ENCODE measurements at places on chromosomes 1 and 21. TPM values are rescaled to one million over a fixed set of nuclear protein-coding genes. Genes with fewer than 3 reads are reported as not detected.
A peak's percentile ranks its signal among the peaks of the same experiment; 100 is the strongest.

The RRAGC gene
- total RNA-seq, result 32.7 TPM

The HES3 gene
- total RNA-seq, result not detected

The IFI44 gene
- total RNA-seq, result 63.2 TPM

The CTPS1 gene
- total RNA-seq, result 21.7 TPM

The CD5L gene
- 0.93 TPM for total RNA-seq

The RAP1GAP gene
- total RNA-seq, result 62.4 TPM

The LPGAT1 gene
- 34.5 TPM for total RNA-seq

- H3K27ac ChIP-seq, result peak overlapping the region; percentile 96
- no peaks in the 10 kb centered on the region for H3K27me3 ChIP-seq
Measured at GRCh38 chr1:235503403-235504121, 690 bp downstream of the B3GALNT2 start.

GRCh38 chr1:15702722-15703550 is 18.8 kb downstream of the PLEKHM2 start:
- peak overlapping the region; percentile 87 for H3K27ac ChIP-seq
- peaks cover 69% of the 10 kb centered on the region for H3K4me1 ChIP-seq
- H3K4me3 ChIP-seq, result no peak overlapping the region
- H3K27me3 ChIP-seq, result no peaks in the 10 kb centered on the region
- DNase-seq, result no peak

DNA sequence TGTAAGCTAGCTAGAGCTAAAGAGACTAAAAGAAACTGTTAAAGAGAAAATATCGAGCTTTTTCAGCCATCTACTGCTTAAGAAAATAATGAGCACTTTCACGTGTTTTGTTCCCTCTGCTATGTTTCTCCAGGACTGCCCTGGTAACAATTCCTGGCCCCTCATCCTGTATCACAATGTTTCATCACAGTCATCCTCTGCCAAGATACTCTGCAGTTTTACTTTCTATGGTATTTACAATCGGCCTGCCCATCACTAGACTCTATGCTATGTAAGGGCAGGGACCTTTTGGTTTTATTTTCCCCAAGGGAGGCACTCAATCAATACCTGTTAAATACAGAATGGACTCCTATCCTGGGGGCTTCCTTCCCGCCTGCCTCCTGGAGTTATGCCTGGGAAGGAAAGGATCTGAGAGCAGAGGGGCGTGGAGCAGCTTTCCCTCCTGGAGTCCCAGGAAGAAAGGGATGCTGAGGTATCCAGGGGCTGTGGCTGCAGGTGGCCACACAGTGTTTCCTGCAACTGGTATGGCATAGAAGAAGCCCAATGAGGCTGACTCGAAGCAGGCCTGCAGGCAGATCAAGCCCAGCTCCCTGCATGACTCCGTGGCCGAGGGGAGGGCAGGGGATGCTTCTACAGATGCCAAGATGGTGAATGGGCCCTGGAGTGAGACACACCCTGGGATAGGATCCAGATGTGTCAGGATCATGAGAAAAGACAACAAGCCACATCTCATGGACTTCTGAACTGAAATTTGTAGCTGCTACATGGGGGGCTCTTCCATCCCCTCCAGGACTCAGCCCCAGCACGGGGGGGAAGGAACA is 52.9 kb downstream of the MATN1 start:
- peak; percentile 29 for DNase-seq
- H3K4me1 ChIP-seq, result no peaks in the 10 kb centered on the region
- H3K27ac ChIP-seq, result no peak overlapping the region

DNA sequence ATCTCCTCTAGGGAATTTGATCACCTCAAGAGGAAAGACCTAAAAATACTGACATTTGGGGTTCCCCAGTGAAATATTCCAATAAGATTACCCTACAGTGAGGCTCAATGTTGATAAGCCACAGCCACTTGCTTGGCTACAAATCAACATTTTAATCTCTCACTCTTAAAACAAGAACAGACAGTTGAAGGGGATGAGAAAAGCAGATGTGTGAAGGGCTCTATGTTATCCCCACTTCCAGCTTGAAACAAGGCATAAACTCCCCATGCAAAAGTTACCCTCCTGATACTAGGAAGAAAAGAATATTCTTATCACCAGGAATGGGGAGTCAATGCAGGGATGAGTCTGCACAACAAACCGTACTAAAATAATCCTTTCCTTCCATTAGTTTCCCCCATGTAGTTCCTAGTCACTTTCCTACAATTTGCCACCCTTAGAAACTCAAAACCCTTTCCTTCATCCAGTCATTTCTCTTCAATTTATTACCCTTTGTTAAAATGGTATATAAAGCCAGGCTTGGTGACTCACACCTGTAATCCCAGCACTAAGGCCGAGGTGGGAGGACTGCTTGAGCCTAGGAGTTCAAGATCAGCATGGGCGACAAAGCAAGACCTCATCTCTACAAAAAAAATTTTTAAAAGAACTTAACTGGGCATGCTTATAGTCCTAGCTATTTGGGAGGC is 29.5 kb downstream of the LPGAT1 start:
- H3K27me3 ChIP-seq, result no peaks in the 10 kb centered on the region
- H3K36me3 ChIP-seq, result no peaks in the 10 kb centered on the region
- H3K27ac ChIP-seq, result no peak overlapping the region
- DNase-seq, result no peak

DNA sequence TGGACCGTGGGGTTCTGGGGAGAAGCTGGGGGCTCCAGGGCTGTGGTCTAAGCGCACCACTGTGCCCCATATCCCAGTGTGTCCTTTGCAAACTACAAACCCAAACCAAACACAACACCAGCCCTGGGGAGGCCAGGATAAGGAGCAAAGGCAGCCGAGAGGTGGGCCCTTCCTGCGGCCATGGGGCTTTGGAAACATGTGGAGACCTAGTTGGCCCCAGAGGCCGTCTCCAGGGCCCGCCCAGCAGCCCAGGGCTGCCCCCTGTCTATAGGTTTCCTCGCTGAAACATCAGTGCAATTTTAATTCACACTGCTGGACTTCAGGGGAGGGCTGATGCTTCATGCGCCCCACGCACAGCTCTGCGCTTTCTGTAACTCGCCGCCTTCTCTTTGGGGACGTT is 61.3 kb downstream of the PRDM16 start:
- H3K27me3 ChIP-seq, result no peaks in the 10 kb centered on the region
- H3K4me1 ChIP-seq, result peaks cover 21% of the 10 kb centered on the region
- H3K36me3 ChIP-seq, result no peaks in the 10 kb centered on the region
- no peak for DNase-seq
- H3K4me3 ChIP-seq, result no peak overlapping the region
- H3K27ac ChIP-seq, result no peak overlapping the region

DNA sequence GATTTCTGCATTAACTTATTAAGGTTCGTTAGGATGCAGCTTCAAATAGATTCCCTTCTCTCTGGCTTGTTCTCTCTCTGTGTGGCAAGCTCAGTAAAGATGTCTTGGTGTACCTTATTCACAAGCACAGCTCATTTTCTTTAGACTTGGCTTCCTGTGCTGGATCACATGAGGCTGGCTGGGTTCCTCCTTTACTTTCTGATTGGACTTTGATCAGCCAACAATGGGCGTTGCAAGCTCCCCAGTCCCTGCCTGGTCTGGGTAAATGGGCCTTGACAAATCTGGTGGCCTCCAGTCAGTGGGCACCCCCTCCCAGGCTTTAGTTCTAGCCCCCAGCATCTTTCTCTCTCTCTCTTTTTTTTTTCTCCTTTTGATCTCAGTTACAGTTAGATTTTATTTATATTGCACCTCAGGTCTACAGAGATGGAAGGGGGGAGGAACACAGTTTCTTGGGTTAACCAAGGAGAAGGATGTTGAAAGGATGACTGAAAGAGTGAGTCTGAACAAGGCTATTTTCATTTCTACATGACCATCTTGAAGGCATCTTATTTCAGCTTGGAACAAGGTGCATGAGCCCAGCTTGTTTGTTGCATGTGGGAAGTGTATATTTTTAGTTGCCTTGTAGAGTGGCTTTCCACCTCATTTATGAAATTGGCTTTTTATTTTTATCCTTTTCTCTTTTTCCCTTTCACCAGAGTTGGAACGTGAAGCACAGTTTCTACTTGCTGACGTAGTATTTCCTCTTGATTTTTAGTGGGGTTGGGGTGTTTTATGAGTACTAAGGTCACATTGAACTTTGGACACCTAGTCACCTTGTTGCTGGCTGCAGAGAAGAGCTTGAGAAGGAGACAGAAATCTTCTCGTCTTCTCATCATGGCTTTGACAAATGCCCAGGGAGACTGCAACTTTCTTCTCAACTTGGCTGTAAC is 77.1 kb downstream of the PBX1 start:
- no peaks in the 10 kb centered on the region for H3K27me3 ChIP-seq
- H3K4me3 ChIP-seq, result no peak overlapping the region
- peaks cover 11% of the 10 kb centered on the region for H3K4me1 ChIP-seq

DNA sequence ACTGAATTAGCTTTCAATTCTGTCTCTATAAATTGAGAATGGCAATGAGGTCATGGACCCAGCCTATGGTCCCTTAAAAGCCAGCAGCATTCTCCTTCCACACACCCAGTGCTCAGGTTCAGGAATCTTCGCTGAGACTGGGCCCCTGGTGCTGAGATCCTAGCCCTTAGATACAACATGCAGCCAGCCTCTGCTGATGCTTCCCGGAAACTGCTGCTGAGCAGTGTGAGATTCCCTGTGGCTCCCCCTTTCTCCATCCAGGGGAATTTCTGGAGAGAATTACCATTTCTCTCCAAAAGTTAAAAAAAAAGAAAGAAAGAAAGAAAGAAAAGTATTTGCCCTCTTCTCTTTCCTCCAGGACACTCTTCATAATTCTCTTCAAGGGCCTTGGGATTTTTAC is 31.7 kb upstream of the RALGPS2 start:
- H3K4me3 ChIP-seq, result no peak overlapping the region
- no peaks in the 10 kb centered on the region for H3K4me1 ChIP-seq
- H3K27ac ChIP-seq, result no peak overlapping the region
- H3K27me3 ChIP-seq, result no peaks in the 10 kb centered on the region
- H3K36me3 ChIP-seq, result no peaks in the 10 kb centered on the region

DNA sequence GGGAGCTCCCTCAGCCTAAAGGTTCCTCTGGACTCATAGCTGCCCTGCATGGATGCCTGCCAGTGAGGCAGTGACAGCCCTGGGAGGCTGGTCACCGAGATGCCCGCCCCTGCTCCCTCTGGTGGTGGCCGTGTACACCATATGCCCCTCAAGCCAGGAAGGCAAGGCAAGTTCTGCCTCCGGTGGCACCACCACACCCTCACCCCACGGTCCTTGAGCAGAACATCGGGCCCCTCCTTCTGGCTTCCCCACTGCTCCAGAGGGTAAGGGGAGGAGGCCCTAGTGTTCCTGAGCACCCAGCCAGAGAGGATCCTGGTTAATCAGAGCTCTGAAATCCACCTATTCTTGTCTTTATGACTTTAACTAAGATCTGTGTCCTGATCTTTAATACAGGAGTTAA is 1.5 kb upstream of the S100A14 start:
- no peak for DNase-seq
- no peaks in the 10 kb centered on the region for H3K36me3 ChIP-seq
- H3K4me1 ChIP-seq, result peaks cover 12% of the 10 kb centered on the region
- H3K27ac ChIP-seq, result no peak overlapping the region

DNA sequence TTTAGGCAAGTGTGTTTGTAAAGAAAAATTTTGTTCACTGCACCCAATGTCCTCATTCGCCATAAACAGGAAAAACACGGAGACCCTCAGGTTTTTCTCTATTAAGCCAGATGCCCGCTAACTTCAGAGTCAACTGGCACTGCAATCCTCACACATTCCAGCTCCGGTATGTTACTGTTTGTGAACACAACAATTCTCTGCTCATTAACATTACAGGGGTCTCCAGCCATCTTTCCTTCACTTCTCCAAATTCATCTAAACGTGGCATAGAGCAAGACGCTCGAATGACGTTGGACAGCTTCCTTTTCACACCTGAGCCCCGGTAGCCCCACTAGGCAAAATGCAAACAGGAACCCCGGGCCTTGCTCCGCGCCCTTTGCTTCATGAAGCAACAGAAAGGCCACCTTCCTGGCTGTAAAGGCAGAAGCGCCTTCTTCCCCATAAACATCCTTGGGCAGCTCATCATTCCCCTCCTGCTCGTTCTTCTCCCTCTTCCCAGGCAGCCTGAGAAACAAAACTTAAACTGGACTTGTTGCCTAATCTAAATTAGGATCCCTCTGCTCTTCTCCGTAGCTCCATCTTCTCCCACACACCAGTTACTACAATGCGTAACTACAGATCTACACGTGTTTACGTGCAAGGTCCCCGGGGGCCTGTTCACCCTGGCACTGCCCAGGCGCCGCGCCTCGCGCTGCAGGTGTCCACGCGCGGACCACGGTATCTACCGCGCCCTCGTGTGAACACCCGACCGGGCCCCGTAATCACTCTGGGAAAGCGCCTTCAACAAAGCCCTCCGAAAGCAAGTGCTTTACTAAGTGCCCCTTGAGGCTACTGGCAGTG is 1.2 kb downstream of the LBR start:
- peaks cover 6% of the 10 kb centered on the region for H3K36me3 ChIP-seq
- peak overlapping the region; percentile 84 for H3K4me3 ChIP-seq
- DNase-seq, result peak; percentile 74
- no peaks in the 10 kb centered on the region for H3K27me3 ChIP-seq
- peak overlapping the region; percentile 88 for H3K27ac ChIP-seq

- H3K4me3 ChIP-seq, result no peak overlapping the region
- no peak for DNase-seq
- peaks cover 20% of the 10 kb centered on the region for H3K36me3 ChIP-seq
- H3K4me1 ChIP-seq, result no peaks in the 10 kb centered on the region
Measured at GRCh38 chr1:54245501-54245900, 45.5 kb downstream of the MRPL37 start.

DNA sequence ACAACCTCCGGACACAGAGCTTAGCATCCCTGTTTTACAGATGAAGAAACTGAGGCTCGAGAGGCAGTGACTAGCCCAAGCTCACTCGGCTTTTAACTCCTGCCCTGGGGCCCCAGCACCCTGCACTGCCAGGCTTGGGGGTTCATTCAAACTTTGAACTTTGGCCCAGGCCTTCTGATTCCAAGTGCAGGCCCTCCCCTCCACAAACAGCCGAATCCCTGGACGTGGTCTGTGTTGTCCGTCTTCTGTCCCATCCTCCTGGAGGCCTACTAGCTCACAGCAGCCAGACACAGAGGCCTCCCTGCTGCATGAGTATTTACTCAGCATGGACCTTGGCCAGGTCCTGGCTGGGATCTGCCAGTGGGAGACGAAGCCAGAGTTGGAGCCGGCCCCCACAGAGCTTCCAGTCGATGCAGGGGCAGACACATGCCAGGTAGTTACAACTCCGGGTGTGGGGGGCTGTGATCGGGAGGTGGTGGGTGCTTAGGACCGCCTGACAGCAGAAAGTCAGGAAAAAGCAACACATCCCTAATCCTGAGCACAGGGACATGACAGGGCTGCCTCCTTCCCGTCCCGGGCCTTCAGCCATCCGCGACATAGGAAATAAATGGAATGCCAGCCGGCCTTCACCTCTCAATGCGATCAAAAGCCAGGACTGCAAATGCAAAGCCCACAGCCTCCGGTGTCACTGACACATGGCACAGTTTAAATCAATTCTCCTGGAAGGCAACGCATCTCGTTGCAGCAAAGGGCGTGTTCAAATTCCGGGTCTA is 7.4 kb downstream of the IFFO2 start:
- no peaks in the 10 kb centered on the region for H3K27me3 ChIP-seq
- no peak for DNase-seq
- H3K36me3 ChIP-seq, result no peaks in the 10 kb centered on the region
- peaks cover 91% of the 10 kb centered on the region for H3K4me1 ChIP-seq
- H3K4me3 ChIP-seq, result peak overlapping the region; percentile 53

- no peaks in the 10 kb centered on the region for H3K36me3 ChIP-seq
- H3K4me3 ChIP-seq, result no peak overlapping the region
- peak; percentile 69 for DNase-seq
- no peaks in the 10 kb centered on the region for H3K4me1 ChIP-seq
- no peak overlapping the region for H3K27ac ChIP-seq
- no peaks in the 10 kb centered on the region for H3K27me3 ChIP-seq
Measured at GRCh38 chr1:14778898-14779865, 180.7 kb downstream of the KAZN start.

- H3K4me1 ChIP-seq, result peaks cover 18% of the 10 kb centered on the region
- H3K36me3 ChIP-seq, result peaks cover 51% of the 10 kb centered on the region
- H3K27me3 ChIP-seq, result no peaks in the 10 kb centered on the region
- DNase-seq, result no peak
Measured at GRCh38 chr1:8856689-8857412, 21.6 kb downstream of the ENO1 start.

Data from upper lobe of right lung (tissue), 1 donor.